ENCODE measurements at places on chromosomes 3 and 15. TPM values are rescaled to one million over a fixed set of nuclear protein-coding genes. Genes with fewer than 3 reads are reported as not detected.

The MAGEL2 gene
- total RNA-seq = 6.4 TPM

The TEX9 gene
- total RNA-seq = 4.3 TPM

The PLCH1 gene
- 3.1 TPM for total RNA-seq

DNA sequence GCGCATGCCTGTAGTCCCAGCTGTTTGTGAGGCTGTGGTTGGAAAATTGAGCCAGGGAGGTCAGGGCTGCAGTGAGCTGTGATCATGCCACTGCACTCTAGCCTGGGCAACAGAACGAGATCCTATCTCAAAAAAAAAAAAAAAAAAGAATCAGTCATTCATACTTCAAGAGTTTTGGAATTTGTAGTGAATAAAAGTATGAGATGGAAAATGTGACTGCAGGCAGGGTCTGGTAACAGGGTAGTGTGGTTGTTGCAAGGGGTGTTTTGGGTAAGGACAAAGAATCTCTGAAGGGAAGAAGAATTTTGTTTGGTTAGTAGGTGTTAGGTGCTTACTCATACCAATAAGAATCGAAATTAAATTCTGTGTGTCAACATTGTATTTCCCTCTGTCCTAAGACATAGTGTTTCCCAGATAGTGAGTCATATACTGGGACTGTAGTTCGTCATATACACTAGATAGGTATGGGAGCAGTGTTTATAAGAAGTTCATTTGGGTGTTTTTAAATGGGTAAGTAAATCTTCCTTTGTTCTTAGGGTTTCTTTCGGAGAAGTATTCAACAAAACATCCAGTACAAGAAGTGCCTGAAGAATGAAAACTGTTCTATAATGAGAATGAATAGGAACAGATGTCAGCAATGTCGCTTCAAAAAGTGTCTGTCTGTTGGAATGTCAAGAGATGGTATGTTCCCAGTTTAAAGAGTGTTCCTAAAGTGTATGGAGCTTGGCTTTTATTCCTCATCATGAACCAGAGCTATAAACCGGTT lies 14.2 kb downstream of the NR1D2 start:
- no peak for DNase-seq

DNA sequence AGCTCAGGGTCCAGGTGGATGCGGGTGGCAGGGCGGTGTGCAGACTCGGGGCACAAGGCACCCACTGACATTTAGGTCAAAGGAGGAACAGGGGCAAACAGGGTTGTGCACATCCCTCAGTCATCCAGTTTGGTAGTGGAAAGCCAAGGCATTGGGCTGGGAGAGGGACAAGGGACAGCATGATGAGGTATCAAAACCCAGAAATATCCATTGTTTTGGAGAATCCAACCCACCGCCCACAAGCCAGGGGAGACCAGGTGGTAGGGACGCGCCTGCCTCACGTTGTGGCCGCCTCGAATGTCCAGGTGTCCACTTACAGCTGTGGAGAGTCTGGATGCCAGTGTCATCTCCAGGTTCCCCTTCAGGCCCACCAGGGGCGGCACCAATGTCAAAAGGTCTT lies 33.3 kb downstream of the SLC41A3 start:
- DNase-seq = no peak

DNA sequence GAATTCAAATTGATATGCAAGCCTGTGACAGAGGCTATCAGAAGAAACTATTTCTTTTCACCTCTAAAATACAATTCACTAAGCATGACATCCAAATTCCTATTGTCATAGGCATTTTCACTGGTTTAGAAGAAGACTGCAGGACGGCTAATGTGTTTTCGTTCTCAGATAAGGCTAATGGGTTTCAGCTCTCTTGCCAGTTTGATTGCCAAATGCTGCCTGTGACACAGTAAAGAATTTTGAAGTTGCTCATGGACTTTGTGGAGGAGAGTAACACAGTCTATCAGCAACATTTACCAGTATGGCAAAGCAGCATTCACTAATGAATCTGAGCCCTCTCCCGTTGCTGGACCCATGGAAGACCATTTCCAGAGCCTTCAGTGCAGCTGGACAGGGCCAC lies 948.1 kb downstream of the FHIT start:
- DNase-seq = no peak

DNA sequence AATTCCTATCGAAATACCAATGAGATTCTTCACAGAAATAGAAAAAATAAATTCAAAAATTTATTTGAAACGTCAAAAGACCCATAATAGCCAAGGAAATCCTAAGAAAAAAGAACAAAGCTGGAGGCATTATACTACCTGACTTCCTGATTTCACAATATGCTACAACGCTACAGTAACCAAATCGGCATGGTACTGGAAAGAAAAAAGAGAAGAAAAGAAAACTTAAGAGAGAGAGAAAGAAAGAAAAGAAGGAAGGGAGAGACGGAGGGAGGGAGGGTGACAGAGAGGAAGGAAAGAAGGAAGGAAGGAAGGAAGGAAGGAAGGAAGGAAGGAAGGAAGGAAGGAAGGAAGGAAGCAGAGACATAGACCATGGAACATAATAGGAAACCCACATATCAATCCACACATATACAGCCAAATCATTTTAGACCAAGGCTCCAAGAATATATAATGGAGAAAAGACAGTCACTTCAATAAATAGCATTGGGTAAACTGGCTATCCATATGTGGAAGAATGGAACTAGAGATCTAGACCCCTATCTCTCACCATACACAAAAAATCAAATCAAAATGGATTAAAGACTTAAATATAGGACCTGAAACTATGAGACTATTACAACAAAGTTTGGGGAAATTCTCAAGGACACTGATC lies 118.6 kb upstream of the CNTN4 start:
- no peak for DNase-seq

GRCh38 chr3:65551945-65552344 lies 486.8 kb downstream of the MAGI1 start:
- no peak for DNase-seq

The PP2D1 gene
- total RNA-seq = not detected

DNA sequence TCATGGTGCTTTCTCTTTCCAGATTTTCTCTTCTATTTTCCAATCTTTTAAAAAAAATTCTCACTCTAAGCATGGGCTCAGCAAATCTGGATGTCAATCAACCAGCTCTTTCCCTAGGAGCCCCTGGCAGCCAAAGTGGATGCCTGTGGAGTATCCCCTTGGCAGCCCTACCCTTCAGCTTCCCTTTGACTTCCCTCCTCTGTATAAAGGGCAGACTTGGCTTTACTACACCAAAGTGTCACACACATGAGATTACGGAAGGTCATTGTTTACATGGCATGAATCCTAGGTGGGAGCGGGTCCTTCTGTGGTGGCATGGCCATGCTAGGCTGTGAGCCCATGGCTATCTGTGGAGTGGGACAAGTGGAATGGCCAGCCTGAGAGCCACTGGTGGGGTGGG lies 379.9 kb downstream of the GABRB3 start:
- no peak for DNase-seq

DNA sequence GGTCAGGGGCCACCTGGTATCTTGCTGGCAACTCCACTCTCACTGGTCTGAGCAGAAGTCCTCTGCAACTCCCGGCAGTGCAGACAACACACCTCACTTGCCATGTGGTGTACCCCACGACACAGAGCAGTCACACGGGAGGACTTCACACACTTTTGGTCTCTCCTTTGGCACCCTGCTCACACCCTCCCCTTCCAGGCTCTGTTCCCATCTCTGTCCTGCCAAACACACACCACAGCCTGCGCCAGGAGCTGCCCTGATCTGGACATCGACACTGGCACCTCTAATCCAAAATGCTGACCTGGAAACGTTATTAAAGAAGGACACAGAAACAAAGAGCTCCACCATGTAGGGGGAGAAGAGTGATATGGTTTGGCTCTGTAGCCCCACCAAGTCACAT lies 57.2 kb downstream of the SLC41A3 start:
- no peak for DNase-seq

GRCh38 chr3:15794303-15794771 lies 3.4 kb downstream of the ANKRD28 start:
- DNase-seq = no peak

GRCh38 chr15:99592145-99592791 lies 26.5 kb downstream of the MEF2A start:
- DNase-seq = no peak

DNA sequence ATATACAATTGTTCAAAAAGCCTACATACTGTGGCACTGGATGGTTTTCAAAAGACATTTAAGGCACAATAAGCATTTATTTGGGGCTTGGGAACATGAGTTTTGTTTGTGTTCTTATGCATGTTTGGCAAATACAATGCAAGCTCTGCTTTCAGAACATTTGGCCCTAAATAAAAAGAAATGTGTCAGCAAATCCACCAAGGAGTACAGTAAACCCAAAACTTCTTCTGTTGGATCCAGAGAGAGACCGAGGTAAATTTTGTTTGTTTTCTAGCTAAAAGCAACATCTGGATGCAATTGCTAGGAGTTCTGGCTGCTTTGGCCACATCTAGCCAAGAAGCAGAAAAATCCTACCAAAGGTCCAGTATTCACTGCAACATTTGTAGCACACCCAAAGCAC lies 168.8 kb downstream of the DCLK3 start:
- DNase-seq = peak; percentile 65

- peak; percentile 44 for DNase-seq
Observed at GRCh38 chr3:194139814-194140391, 4.0 kb downstream of the HES1 start.

GRCh38 chr3:197082871-197083270 lies 53.3 kb upstream of the MELTF start:
- no peak for DNase-seq

GRCh38 chr3:35141406-35141805 lies 497.9 kb upstream of the ARPP21 start:
- DNase-seq = peak; percentile 1

DNA sequence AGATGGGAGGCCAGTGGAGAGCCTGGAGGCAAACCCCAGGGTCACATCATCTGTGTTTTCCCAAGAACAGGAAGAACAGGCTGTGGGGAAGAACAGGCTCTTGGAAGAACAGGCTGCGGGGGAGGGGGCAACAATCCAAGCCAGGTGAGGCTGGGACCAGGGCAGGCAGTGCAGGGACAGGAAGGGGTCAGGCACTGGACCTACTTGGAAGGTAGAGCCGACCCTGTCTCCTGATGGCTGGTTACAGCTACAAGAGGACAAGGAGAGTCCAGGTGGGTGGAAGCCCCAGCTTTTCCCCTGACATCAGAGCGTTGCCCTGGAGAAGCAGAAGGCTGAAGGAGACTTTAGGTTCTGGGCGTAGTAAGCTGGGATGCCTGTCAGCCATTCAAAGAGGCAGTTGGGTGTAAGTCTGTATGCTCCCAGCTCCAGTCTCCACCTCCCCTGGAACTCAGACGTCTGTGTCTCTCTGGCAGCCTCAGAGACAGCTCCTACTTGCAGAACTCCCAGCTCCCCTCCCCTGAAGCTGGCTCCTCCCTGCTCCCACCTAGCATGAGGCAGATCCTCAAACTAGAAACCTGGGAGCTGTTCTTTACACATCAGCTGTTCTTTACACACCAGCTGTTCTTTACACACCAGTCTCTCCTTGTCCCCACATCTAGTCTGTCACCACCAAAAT lies 130.9 kb downstream of the DNAJB8 start:
- DNase-seq = peak; percentile 64

DNA sequence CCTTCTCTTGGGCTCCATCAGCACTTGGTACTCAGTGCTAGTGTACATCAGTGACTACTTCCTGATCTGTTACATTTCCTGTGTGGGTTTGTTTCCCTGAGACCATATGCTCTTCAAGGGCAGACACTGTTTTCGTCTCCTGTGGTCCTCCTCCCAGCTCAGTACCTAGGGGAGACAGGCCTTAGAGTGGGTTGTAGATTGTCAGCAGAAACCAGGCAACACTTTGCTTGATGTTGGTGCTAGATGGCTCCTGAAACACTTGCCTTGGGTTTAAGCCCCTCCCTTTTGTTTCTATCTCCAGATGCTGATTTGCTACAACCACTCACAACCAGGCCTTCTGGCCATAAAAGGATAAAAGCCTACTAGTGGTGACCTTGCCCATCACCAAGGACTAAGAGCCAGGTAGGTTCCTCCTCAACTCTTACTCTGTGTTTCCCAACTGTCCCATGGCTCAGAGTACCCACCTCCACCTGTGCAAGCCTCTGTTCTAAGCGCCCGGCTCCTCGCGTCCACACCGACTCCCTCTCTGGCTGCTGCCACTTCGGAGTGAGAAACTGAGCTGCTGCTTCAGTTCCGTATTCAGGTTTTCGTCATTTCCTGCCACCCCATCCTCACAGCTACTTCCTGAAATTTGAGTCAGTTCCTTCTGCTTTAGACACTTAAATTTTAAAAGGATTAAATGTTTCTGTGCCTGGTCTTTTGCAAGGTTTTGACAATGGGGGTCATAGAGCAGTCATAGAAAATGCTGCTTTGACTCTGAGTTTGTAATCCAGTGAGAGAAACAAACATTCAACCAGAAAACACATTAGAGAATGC lies at the start of gene HCLS1:
Gene HCLS1, minus strand, starts transcription at position 548 of the 816 bp plus-strand sequence. CDS start 2,556 bp downstream, outside the sequence.
- peak; percentile 8 for DNase-seq

The MKRN3 gene
- total RNA-seq = 2.7 TPM

DNA sequence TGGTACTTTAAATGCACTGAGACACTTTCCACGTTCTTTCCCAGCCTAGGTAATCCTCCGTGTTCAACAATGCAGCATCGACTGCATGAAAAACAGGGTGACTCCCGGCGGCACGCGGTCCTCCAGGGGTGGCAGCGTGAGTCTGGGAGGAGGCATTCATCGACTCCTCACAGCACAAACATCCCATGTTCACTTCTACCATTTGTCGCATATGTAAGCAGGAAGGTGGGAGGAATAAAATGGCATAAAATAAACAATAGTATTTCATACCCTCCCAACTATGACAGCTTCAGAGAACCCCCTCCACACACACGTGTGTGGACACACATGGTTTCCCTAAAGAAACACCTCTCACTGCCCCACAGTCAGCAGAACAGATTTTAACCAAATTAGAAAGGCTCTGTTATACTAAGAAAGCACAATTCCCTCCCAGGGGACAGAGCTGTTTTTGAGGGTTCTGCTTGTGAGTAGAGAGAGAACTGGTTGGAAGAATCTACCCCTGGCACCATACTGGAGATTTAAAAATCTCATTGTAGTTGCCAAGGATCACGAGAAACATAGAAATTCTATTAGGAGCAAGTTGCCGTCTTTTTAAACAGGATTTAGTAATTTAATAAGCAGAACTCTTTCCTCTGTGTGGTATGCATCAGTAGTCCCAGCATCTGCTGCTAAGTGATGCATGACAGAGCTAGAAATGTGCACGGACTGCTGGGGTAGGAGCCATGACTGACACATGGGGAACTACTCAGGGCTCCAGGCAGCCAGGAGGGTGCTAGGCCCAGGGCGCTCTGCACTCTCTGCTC lies 6.0 kb downstream of the FAM43A start:
- DNase-seq = peak; percentile 67

Data from tongue (tissue), 3 donors.